DMS153 (cell line): ENCODE measurements at places on chromosomes 13 and 19.

- no peak for DNase-seq
Observed at GRCh38 chr19:48424694-48425219, 21.0 kb upstream of the GRWD1 start.

DNA sequence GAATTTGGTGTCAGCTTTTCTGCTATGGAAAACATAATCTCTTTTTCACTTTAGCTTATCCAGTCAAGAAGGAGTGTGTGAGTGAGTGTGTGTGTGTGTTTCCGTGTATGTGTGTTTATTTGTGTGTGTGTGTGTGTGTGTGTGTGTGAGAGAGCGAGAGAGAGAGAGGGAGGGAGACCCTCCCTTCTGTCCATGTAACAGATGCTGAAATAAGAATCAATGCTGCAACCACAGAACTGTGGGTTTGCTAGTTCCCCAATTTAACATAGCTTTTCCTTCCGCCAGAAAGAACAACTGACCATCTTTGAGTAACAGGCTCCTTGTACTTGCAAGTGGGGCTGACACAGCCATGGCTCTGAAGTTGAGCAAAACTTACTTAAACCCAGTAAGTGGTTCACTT, 5.2 kb downstream of the LCP1 start:
- DNase-seq = no peak

GRCh38 chr13:75299246-75299645, 182.7 kb downstream of the TBC1D4 start:
- DNase-seq = no peak

- no peak for DNase-seq
Observed at GRCh38 chr13:33678906-33679657, 138.9 kb upstream of the RFC3 start.

- DNase-seq = no peak
Observed at GRCh38 chr19:7908742-7909461, 5.2 kb downstream of the MAP2K7 start.

GRCh38 chr19:38270587-38271167, 6.3 kb downstream of the SPINT2 start:
- DNase-seq = no peak

DNA sequence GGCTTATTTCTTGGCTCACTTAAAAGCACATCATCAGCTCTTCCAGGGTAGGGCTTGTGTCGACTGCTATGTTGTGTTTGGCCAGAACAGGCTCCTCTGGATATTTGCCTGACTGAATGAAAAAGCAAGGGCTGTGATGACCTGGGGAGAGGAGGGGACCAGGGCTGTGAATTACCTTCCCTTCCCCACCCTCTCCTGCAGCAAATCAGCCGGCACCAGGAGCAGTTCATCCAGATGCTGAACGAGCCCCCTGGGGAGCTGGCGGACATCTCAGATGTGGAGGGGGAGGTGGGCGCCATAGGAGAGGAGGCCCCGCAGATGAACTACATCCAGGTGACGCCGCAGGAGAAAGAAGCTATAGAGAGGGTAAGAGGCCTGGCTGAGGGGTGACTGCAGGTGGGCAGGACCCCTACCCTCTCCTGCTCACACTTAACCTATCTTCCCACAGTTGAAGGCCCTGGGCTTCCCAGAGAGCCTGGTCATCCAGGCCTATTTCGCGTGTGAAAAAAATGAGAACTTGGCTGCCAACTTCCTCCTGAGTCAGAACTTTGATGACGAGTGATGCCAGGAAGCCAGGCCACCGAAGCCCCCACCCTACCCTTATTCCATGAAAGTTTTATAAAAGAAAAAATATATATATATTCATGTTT, 4.4 kb downstream of the GADD45GIP1 start:
- DNase-seq = no peak

DNA sequence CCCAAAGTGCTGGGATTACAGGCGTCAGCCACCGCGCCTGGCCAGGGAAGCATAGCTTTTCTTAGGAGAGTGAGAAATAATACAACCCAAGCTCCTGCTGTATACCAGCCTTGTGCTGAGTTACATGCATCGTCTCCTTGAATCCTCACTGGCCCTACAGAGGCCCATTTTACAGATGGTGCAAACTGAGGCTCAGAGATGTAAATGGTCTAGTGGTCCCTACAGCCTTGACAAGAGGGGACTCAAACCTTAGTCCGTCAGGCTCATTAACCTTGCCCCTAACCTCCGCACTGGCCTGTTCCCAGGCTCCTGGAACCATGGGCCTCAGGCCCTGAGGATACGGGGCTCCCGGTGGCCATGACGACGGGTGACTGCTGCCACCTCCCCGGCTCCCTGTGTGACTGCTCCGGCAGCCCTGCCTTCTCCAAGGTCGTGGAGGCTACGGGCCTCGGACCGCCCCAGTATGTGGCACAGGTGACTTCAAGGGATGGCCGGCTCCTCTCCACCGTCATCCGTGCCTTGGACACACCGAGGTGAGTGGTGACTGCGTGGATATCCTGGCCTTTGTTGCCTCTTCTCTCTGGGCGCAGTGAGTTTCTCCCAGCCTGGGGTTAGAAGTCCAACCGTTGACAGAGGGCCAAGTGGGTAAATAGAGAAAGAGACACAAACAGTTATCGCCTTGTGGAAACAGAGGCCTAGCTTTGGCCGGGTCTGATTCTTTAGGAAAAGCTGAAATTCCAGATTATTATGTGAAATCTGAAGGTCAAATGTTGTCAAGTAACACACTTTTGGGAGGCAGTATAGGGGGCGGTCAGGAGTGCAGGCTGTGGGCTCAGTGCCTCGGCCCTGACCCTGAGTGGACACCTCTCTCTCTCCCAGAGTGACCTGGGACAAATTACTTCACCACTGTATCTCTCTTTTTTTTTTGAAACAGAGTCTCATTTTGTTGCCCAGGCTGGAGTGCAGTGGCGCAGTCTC, 8.7 kb downstream of the MARCHF2 start:
- no peak for DNase-seq

GRCh38 chr19:48618278-48618915, 581 bp downstream of the RPL18 start:
- no peak for DNase-seq

- no peak for DNase-seq
Observed at GRCh38 chr19:7685546-7686445, 5.2 kb downstream of the TRAPPC5 start.

DNA sequence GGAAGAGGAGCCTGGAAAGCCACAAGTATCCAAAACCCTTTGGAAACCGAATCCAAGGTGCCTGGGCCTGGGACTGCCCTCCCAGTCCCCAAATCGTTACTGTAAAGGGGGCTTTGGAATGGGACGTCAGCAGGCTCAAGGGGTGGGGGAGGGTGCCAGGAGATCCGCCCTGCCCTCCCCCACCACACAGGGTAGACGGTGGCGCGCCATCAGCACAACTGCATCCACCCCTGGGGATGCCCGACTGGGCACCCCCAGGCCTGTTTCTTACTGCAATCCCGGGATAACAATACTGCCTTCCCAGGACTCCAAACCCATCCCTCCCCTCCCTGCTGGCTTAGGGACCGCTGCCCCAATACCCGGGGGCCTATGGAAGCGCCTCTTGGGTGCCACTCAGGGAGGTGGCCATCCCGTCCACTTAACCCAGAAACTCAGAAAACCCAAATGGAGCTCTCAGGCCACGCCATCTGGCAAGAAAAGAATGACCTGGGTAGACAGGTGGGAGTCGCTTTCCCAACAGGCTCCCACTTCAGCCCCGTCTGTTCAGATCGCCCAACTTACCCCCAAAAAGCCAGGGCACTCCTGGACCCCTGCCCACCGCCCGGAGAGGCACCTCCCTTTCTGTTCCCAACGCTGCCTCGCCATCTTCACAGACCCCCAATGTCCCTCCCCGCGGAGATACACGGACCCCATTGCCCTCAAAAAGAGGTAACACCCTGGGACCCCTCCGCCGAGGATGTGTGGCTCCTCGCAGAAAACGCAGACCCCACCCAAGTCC, 2.4 kb downstream of the KLF16 start:
- DNase-seq = no peak

GRCh38 chr19:6056282-6056741, 54.0 kb downstream of the RFX2 start:
- DNase-seq = peak; percentile 16
